ENCODE measurements at places on chromosomes 4 and X. TPM values are rescaled to one million over a fixed set of nuclear protein-coding genes. Genes with fewer than 3 reads are reported as not detected.

- peaks cover 28% of the 10 kb centered on the region for H3K4me1 ChIP-seq
- H3K36me3 ChIP-seq: no peaks in the 10 kb centered on the region
- peaks cover 31% of the 10 kb centered on the region for H3K27me3 ChIP-seq
- H3K27ac ChIP-seq: no peak overlapping the region
- DNase-seq: no peak
These were observed 36.0 kb upstream of the NSUN7 start for GRCh38 chr4:40713798-40714197.

- H3K27me3 ChIP-seq: no peaks in the 10 kb centered on the region
- H3K36me3 ChIP-seq: peaks cover 63% of the 10 kb centered on the region
- peaks cover 57% of the 10 kb centered on the region for H3K4me1 ChIP-seq
- peak overlapping the region; percentile 52 for H3K27ac ChIP-seq
- DNase-seq: no peak
These were observed 27.0 kb downstream of the DHX15 start for GRCh38 chr4:24557026-24558025.

DNA sequence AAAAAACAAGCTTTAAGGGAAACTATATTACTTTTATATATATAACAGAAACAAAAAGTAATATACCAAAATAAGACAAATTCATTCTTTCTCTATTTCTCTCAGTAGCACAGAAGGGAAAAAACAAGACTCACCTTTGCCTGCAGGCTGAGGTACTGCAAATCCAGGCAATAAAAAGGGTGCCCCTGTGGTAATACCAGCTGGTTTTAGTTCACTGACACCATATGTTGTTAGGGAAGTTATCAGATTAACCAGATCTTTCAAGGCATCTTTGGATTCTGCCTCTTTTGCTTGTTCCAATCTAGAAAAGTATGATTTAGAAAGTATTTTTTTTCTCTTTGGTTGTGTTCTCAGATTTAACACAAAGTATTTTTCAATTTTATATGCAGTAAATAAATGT, 139.8 kb downstream of the WDFY3 start:
- no peak for DNase-seq
- no peaks in the 10 kb centered on the region for H3K4me1 ChIP-seq
- H3K36me3 ChIP-seq: no peaks in the 10 kb centered on the region
- H3K4me3 ChIP-seq: no peak overlapping the region
- no peaks in the 10 kb centered on the region for H3K27me3 ChIP-seq
- H3K27ac ChIP-seq: no peak overlapping the region

GRCh38 chr4:110830461-110830860, 207.6 kb upstream of the PITX2 start:
- H3K27ac ChIP-seq: no peak overlapping the region
- H3K4me3 ChIP-seq: no peak overlapping the region
- H3K4me1 ChIP-seq: no peaks in the 10 kb centered on the region
- no peak for DNase-seq
- no peaks in the 10 kb centered on the region for H3K27me3 ChIP-seq
- no peaks in the 10 kb centered on the region for H3K36me3 ChIP-seq

The ABCG2 gene
- total RNA-seq: 4.4 TPM

- no peaks in the 10 kb centered on the region for H3K36me3 ChIP-seq
- peaks cover 52% of the 10 kb centered on the region for H3K27me3 ChIP-seq
- no peak overlapping the region for H3K27ac ChIP-seq
- H3K4me3 ChIP-seq: no peak overlapping the region
These were observed 2.1 kb upstream of the GPC4 start for GRCh38 chrX:133417364-133417763.

- DNase-seq: no peak
- H3K36me3 ChIP-seq: no peaks in the 10 kb centered on the region
- H3K4me3 ChIP-seq: no peak overlapping the region
- no peaks in the 10 kb centered on the region for H3K27me3 ChIP-seq
- H3K27ac ChIP-seq: no peak overlapping the region
- H3K4me1 ChIP-seq: no peaks in the 10 kb centered on the region
These were observed 111.2 kb downstream of the QDPR start for GRCh38 chr4:17400686-17401085.

DNA sequence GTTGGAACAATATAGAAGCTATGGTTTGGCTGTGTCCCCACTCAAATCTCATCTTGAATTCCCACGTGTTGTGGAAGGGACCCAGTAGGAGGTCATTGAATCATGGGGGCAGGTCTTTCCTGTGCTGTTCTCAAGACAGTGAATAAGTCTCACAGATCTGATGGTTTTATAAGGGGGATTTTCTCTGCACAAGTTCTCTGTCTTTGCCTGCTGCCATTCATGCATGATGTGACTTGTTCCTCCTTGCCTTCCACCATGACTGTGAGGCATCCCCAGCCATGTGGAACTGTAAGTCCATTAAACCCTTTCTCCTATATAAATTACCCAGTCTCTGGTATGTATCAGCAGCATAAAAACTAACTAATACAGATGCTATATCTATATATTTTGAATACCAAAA, 135.2 kb upstream of the EDNRA start:
- no peaks in the 10 kb centered on the region for H3K36me3 ChIP-seq
- H3K4me3 ChIP-seq: no peak overlapping the region
- no peak for DNase-seq
- no peak overlapping the region for H3K27ac ChIP-seq

The FABP2 gene
- not detected for total RNA-seq

DNA sequence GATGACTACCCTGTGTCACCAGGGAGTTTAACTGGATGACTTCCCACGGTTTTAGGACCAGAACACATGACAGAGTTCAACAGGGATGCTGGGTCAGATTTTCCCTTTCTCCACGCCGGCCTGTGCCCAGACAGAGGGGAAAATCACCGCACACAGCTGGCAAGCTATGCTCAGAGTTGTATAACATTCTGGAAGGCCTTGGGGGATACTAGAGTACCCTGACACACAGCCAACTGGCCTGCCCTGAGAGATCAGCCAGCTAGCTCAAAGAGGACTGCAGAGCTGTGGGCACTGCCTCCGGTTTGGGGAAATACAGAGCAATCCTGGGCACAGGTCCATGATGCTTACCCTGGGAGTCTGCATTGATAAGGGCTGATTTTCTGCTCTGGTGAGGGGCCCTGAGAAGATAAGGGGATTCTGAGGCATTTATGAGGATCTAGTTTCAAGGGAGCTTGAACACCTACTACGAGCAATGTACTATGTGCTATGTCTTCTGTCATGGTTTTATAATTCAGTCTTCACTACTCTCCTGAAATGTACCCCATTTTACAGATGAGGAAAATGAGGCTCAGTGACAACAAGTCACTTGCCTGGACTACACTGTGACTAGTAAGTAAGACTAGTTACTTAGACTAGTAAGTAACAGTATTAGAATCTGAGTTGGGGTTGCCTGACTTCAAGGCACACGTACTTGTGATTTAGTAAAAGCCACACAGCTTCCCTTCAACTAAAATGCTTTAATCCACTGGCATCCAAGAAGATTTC, 14.7 kb downstream of the C4orf54 start:
- peaks cover 32% of the 10 kb centered on the region for H3K27me3 ChIP-seq
- DNase-seq: no peak
- no peaks in the 10 kb centered on the region for H3K4me1 ChIP-seq
- no peaks in the 10 kb centered on the region for H3K36me3 ChIP-seq
- no peak overlapping the region for H3K27ac ChIP-seq

GRCh38 chr4:150140774-150141400, 62.6 kb downstream of the DCLK2 start:
- H3K27me3 ChIP-seq: peaks cover 14% of the 10 kb centered on the region
- no peak overlapping the region for H3K4me3 ChIP-seq
- peaks cover 15% of the 10 kb centered on the region for H3K4me1 ChIP-seq
- no peak overlapping the region for H3K27ac ChIP-seq

The GABRE gene
- not detected for total RNA-seq

- no peak overlapping the region for H3K27ac ChIP-seq
- no peaks in the 10 kb centered on the region for H3K27me3 ChIP-seq
- H3K4me1 ChIP-seq: peaks cover 39% of the 10 kb centered on the region
- H3K4me3 ChIP-seq: no peak overlapping the region
- H3K36me3 ChIP-seq: peaks cover 37% of the 10 kb centered on the region
These were observed 2.3 kb upstream of the SEPSECS start for GRCh38 chr4:25162566-25162965.

The PDE6B gene
- total RNA-seq: 10.0 TPM

DNA sequence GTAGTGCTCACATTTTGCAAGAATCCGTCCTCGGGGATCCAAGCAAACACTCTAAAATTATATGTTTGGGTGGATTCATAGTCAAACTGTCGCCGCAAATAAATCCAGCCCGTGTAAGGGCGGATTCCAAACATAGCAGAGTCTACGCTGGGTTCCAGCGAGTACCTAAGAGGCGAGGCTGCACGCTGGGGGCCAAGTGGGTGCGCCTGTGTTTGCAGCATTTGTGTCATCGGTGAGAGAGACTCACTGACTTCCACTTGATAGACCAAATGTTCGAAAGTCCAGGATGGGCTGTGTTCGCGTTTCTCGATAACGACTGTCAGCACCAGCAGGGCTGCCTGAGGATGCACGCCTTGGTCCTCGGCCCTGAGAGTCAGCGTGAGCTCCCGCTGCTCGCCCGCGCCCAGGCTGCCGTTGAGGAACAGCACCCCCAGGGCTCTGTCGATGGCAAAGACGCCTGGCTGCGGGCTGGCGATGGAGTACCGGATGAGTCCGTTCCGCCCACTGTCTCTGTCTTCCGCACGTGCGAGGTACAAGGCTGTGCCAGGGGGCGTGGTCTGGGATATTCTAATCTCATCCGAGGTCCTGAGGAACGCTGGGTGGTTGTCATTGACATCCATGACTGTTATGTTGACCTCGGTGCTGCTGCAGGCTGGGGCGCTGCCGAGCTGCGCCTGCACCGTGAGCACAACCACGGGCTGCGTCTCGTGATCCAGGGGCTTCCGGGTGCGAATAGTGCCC, 158.7 kb downstream of the DCHS2 start:
- no peak overlapping the region for H3K27ac ChIP-seq
- H3K4me3 ChIP-seq: peak overlapping the region; percentile 51
- H3K4me1 ChIP-seq: peaks cover 6% of the 10 kb centered on the region
- peak; percentile 53 for DNase-seq
- H3K27me3 ChIP-seq: peaks cover 31% of the 10 kb centered on the region
- no peaks in the 10 kb centered on the region for H3K36me3 ChIP-seq

The NKAP gene
- total RNA-seq: 8.1 TPM

- peaks cover 6% of the 10 kb centered on the region for H3K36me3 ChIP-seq
- no peak overlapping the region for H3K4me3 ChIP-seq
- no peak overlapping the region for H3K27ac ChIP-seq
- no peaks in the 10 kb centered on the region for H3K4me1 ChIP-seq
These were observed 24.0 kb downstream of the RASGEF1B start for GRCh38 chr4:81447566-81448229.

The TLR10 gene
- total RNA-seq: 0.09 TPM

DNA sequence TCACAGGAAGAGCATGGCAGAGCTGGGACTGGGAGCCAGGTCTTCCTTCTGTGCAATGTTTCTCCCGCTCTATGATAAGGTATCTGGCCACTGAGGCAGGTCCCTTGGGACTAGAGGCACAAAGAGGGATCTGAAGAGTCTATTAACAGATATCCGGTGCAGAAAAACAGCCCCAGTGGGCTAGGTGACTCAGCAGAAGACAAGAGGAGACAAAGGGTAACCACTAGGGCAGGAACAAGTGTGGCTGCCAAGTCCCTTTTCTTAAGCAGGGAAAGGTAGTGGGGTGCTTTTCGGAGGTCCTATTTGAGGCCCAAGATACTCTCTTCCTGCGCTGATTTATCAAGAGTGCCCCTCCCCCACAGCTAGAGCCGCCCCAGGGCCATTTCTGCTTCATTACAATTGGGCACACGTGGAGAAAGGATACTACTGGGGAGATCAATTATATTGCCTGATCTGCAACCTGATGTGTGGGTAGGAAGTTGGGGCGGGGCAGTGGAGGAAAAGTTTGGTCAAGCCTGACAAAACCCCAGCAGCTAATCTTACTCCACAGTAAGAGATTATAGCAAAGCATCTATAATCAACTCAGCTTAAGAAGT, at the start of gene DGAT2L6:
Gene DGAT2L6 (plus strand): TSS at position 546 of the 596 bp plus-strand sequence. CDS start 100 bp downstream, outside the sequence.
- H3K27ac ChIP-seq: peak within 1 kb of the TSS; percentile 46
- peaks cover 3% of the 10 kb centered on the region for H3K27me3 ChIP-seq
- no peaks in the 10 kb centered on the region for H3K36me3 ChIP-seq
- H3K4me1 ChIP-seq: peaks cover 27% of the 10 kb centered on the region

- no peak overlapping the region for H3K27ac ChIP-seq
- H3K4me1 ChIP-seq: peaks cover 41% of the 10 kb centered on the region
- no peak overlapping the region for H3K4me3 ChIP-seq
- H3K36me3 ChIP-seq: peaks cover 8% of the 10 kb centered on the region
These were observed 62.4 kb downstream of the ATXN3L start for GRCh38 chrX:13257223-13258051.

Data from activated CD8-positive, alpha-beta memory T cell treated with anti-CD3 and anti-CD28 coated beads, Interleukin-2, amount 10 ng/mL, durations not matched to agents 7 days and 5 days (primary cell).